Fibroblast of the aortic adventitia (primary cell): ENCODE measurements at places on chromosomes 7 and 10. TPM values are rescaled to one million over a fixed set of nuclear protein-coding genes. Genes with fewer than 3 reads are reported as not detected.

DNA sequence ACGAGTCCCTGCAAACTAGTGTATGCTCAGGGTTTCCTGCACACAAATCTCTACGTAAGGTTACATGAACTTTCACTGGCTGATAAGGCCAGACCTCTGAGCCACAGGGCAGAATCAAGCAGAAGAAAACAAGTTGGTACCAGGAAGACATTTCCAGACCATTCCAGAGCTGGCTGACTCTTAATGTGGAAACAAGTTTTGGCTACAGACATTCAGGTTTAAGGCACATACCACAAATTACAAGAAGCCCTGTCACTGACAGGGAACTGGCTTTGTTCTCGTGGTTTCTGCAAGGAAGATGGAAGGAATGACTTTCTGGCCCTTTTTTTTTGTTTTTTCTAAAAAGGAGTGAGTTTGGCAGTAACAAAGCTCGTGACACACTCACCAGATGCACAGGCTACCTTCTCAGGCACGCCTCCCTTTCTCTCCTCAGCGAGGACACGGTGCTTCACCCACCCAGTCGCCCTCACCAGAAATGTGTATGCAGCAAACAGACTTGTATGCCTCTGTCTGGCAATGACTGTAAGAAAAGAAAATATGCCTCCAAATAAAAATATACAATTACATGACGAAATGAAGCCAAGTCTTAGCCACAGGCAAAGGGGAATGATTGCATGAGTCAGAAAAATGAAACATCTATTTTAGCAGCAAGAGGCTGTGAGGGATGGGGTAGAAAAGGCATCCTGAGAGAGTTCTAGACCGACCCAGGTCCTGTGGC is 22.6 kb downstream of the PLAC9 start:
- DNase-seq = peak; percentile 99

DNA sequence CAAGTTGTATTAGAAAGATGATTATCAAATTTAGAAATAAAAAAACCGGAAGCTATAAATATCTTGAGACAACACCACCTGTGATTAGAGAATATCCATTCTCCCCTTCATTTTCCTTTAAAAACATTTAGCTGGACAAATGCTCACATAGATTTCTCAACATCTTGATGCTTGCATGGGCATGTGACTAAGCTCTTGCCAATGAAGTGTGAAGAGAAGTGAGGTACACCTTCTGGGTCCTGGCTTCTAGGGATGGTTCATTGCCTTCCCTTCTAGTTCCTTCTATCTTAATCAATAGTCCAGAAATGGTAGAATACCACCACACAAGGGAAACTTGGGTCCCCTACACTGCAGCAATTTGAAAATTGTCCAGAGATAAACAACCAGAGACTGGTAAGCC is 41.0 kb downstream of the WAPL start:
- no peak for DNase-seq

- no peak for DNase-seq
Observed at GRCh38 chr10:46555366-46555712, 1.1 kb downstream of the GPRIN2 start.

DNA sequence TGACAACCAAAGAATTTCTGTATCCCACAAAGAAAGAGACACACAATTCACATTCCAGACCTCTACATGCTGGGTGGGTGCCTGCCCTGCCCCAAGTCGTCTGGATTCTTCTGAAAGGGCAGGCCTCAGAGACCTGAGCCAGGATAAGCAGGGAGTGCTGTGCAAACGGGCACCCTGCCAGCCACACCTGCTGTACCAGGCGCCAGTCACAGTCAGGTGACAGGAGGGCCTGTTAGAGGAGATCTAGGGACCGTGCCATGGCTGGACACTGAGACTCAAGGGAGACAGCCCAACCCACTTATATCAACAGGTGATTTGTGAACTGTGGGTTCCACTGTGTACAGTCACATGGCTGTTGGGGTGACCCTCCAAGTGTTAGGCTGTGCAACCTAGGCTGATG is 103.1 kb upstream of the AFAP1L2 start:
- DNase-seq = no peak

- no peak for DNase-seq
Observed at GRCh38 chr7:129862682-129863081, 90.1 kb downstream of the UBE2H start.

Gene FAM25G
- total RNA-seq = not detected in 2 replicates

Gene EBLN1
- total RNA-seq = not detected in 2 replicates

Gene CFAP46
- 0.09 and 1.5 TPM in 2 replicates for total RNA-seq
